ENCODE measurements at places on chromosomes 1 and 21.

- no peak for DNase-seq
Observed at GRCh38 chr1:27306892-27307761, 14.8 kb upstream of the TMEM222 start.

GRCh38 chr21:27713154-27714109, 746.5 kb upstream of the ADAMTS5 start:
- no peak for DNase-seq

GRCh38 chr21:35249636-35250035, 200.5 kb upstream of the RUNX1 start:
- DNase-seq, result no peak

DNA sequence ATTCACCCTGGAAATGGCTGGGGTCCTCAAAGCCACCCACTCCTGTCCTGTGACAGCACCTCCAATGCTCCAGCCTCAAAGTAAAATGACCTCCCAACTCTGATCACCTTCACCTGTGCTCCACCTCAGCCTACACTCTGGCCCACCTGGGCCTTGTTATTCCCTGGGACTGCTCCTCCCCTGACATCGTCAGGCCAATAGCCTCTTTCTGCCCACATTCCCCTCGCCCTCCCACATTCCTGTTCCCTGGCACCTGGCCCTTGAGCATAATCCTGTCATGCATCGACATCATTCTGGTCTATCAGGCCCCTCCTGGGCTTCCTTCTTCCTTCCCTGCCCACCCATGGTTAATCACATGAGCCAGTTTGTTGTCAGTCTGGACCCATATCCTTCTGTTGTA, 13.2 kb upstream of the BCAR3 start:
- no peak for DNase-seq

GRCh38 chr21:33362044-33362555, 37.3 kb downstream of the IFNAR1 start:
- DNase-seq, result no peak

- DNase-seq, result no peak
Observed at GRCh38 chr1:56584910-56585528, 5.7 kb upstream of the PLPP3 start.

DNA sequence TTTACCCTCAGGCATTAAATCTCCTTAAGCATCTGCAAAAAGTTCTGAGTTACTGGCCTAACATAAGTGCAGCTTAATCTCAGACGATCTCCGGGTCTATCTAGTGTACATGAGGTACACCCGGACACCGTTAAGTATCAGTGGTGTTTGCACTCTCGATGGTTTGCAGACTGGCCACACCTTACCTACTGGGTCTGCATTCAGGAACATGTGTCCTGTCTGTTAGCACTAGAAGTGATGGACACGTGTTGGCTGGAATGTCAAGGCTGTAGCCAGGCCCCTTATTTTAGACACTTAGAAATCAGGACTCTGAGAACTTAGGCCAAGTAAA, 783 bp upstream of the AGL start:
- no peak for DNase-seq

DNA sequence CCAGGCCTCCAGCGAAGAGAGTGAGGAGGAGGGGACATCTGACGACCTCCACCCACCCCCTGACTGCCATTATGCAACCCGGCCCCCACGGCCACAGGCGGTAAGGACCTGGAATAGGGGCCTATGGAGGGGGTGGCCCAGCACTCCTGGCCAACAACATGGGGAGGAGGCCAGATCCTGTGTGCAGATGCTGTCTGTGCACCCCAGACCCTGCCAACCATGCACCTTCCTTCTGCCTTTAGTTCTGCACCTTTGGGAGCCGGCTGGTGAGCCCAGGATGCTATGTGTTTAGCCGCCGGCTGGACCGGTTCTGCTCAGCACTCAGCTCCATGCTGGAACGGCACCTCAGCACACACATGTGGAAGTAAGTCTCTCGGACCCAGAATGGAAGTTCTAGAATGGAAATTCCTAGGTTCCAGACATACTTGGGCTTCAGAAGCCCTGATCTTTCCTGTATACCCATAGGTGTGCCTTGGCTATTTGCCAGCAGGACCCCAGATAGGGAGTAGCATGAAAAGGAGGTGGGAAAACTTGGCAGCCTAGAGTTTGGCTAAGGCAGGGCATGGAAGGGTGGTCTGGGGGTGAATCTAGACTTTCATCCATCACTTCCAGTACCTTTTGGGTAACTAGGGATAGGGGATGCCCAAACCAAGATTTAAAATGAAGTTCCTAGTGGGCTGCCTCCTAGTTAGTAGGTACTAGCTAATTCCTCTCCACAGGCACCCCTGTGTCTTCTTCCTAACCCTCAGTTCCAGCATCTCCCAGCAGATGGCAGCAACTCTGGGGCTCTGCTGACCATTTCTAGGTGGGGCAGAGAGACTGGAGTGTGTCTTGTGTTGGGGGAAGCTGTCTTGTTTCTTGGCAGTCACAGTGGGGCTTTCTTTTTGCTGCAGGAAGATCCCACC, 3.6 kb upstream of the CYB561D1 start:
- peak; percentile 56 for DNase-seq

DNA sequence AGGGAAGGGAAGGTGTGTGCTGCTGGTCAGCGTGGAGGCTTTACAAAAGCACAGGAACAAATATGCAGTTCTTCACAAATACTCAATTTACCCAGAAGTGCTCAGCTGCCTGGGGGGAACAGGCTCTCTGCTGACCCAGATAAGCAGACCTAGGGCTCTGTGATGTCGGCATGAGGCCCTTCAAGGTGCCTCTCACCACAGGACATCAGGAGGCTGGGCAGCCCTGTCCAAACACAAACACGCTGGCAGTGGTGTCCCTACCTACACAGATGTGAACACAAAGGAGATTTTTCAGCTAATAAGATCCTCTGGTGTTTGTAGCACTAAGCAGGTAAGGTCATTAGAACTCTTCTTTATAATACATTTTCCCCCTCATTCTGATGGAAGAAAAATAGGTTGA, 243.0 kb upstream of the PROX1 start:
- DNase-seq, result no peak

- DNase-seq, result no peak
Observed at GRCh38 chr1:178464566-178464965, 32.2 kb downstream of the CLEC20A start.

- no peak for DNase-seq
Observed at GRCh38 chr1:41540886-41541591, 56.6 kb upstream of the EDN2 start.
